ENCODE measurements at places on chromosomes 3 and 15.

GRCh38 chr15:79140846-79141570 is 50.4 kb upstream of the RASGRF1 start:
- no peak for DNase-seq

- no peak for DNase-seq
Observed at GRCh38 chr3:70882104-70882503, 569.7 kb upstream of the MDFIC2 start.

DNA sequence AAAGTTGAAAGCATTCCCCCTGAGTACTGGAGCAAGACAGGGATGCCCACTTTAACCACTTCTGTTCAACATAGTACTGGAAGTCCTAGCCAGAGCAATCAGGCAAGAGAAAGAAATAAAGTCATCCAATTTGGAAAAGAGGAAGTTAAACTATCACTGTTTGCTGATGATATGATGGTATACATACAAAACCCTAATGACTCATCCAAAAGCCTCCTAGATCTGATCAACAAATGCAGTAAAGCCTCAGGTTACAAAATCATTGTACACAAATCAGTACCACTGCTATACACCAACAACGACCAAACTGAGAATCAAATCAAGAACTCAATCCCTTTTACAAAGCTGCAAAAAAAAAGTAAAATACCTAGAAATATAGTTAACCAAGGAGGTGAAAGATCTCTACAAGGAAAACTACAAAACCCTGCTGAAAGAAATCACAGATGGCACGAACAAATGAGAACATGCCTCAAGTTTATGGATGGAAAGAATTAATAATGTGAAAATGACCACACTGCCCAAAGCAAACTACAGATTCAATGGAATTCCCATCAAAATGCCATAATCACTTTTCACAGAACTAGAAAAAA is 40.3 kb downstream of the RPL39L start:
- DNase-seq: peak; percentile 56

DNA sequence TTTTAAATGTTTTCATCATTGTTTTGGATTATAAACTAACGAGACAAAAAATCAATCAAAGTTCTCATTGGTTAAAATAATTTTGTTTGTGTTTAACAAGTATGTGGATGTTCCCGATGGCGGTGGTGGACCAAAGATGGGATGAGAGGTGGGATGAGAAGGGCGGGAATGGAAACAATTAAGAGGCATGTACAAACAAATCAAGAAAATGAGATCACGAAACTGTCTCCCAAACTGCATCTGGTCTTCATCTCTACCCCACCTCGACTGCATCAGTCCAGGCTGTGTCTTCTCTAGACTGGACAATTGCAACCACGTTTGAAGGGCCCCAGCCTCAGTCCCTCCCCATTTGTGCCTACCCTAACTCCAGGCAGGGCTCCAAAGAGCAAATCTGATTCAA is 56.1 kb downstream of the SLC12A8 start:
- no peak for DNase-seq

- DNase-seq: peak; percentile 81
Observed at GRCh38 chr3:136818191-136818768, 646 bp upstream of the SLC35G2 start.
